ENCODE measurements at places on chromosomes 1 and 21. TPM values are rescaled to one million over a fixed set of nuclear protein-coding genes. Genes with fewer than 3 reads are reported as not detected.

DNA sequence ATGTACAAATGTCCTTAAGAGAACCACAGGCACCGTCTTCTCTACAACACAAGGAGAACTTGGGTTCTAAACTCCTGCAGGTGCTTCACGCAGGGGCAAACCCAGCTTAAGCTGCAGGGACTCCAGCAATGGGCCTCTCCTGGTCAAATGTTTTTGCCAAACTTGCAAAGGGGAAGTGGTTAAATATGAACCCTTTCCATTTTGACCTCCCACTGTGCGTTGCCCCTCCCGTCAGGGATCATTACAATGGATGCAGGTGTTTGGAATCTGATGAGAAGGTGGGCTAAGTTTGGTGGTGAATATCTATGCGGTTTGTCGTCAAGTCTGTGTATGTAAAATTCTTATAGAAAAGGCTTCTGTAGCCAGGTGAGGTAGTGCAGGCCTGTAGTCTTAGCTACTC lies 29.1 kb upstream of the SLC25A33 start:
- no peak for DNase-seq

DNA sequence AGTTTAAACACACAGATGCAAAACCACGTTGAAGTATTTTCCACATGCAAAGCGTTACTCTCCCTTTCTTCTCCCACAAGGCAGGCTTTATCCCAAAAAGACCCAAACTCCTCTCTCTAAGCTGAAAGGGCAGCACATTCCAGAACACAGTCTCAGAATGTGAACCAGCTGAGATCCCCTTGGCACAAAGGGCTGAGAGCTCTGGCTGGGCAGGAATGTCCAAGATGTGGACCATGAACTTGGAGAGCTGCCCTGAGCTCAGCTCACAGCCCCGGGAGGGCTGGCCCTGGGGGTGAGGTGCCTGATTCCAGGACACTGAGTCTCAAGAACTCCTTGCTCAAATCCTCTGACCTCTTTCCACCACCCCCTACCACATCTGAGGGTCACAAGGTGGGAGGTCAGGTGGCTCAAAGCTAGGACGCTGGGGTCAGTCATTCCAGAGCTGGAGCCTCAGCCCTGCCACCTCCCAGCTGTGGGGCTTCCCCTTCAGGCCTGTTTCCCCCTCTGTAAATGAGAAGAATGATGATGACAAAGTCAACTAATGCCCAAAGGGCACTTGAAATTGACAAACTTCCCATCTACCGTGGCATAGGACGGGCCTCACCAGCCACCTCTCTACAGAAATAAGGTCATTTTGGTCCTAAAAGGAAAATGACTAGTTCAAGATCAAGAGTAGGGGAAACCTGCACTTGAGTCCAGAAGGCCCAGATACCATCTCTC lies 11.5 kb downstream of the ALDH4A1 start:
- no peak for DNase-seq

ENAH gene
- 61.0 TPM for polyA plus RNA-seq

BSND gene
- not detected for polyA plus RNA-seq

UMODL1 gene
- not detected for polyA plus RNA-seq

GRCh38 chr1:154910851-154911250 lies 25.7 kb downstream of the PMVK start:
- DNase-seq = peak; percentile 7

DNA sequence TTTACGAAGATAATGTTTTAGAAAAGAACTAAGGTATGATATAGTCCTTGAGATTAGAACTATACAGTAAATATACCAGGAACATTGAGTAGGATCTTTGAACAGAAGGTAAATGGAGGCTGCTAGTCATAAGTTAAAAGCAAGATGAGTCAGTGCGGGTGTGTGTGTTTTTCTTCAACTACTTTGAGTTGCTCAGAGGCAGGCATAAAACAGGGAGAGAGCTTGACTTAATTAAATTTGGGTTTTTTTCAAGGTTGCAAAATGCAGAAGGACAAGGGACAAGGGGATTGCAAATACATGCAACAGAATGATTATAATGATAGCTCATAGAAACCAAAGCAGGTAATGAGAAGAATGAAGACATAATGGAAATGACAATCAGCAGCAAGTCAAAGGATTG lies 815.1 kb downstream of the NCAM2 start:
- no peak for DNase-seq

- no peak for DNase-seq
These were observed 104.9 kb upstream of the PTGFR start for GRCh38 chr1:78385744-78386462.

DNA sequence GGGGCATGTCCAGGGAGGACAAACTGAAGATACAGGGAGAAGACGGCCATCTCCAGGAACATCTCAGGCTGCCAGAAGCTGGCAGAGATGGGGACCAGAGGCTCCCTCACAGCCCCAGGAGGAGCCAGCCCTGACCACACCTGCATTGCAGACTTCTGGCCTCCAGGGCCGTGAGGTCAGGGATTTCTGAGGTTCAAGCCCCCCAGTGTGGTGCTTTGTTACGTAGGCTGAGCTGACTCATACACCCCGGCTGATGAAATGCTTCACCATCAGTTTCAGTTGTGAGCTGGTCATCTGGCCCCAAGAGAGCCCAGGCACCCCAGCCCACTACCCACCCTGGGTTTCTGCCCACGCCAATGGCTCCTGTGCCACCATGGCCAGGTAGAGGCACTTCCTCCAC lies 106.4 kb downstream of the SIK1 start:
- DNase-seq = no peak

DNA sequence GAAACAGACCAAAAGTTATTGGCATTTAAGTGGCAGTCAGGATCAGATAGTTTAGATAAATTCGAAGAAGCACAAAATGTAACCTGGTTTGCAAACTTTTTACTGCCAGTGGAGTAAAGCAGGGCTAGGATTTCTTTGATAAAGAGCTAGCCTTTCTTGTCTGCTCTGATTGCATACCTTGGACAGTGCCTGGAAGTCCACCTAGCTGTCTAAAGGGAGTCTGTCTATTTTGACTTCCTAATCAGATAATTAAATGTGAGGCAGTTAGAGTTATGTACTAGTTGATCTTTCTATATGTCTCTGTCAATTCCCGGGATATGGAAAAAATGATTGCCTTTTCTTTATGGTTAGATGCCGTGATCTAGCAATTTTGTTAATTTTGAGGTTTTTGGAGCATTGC lies 4.1 kb downstream of the GPSM2 start:
- DNase-seq = no peak

- no peak for DNase-seq
These were observed 19.1 kb downstream of the NME7 start for GRCh38 chr1:169348383-169349036.

- DNase-seq = no peak
These were observed 77.0 kb downstream of the ZMYM4 start for GRCh38 chr1:35345439-35345981.

- DNase-seq = no peak
These were observed 24.6 kb downstream of the GALNT2 start for GRCh38 chr1:230091473-230092231.

GRCh38 chr21:14734191-14734590 lies 188.1 kb upstream of the SAMSN1 start:
- no peak for DNase-seq

- DNase-seq = no peak
These were observed 267.4 kb downstream of the ATG4C start for GRCh38 chr1:63051356-63051755.

DNA sequence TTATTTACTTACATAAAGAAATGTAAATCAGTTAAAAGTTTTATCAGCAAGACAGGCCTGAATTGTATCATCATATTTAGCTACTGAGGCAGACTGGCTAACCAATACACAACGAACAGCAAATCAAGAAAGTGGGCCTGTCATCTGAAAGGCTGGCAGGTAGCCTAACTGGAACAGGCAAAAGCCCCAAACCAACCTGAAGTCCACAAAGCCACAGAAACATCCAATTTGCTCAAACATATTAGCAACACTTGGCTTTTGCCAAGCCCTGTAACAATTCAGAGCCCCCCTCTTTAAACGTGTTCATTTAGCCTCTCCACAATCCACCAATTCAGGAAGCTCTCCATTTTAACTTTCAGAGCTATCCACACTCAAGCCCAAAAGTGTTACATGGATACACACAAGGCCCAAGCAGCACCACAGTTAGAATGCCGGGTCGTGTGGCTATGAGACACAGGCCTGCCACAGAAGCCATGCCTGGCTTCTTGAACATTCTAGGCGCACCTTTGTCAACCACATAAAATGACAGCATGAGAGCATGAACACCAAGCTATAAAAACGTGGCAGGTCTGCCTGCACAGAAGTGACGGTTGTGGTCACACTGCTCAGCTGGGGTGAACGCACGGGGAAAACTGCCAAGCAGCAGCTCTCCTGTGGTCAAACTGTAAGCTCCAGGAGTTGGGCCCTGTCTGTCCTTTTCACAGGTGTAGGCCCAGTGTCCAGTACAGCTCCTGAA lies 49.3 kb downstream of the CD34 start:
- no peak for DNase-seq

DNA sequence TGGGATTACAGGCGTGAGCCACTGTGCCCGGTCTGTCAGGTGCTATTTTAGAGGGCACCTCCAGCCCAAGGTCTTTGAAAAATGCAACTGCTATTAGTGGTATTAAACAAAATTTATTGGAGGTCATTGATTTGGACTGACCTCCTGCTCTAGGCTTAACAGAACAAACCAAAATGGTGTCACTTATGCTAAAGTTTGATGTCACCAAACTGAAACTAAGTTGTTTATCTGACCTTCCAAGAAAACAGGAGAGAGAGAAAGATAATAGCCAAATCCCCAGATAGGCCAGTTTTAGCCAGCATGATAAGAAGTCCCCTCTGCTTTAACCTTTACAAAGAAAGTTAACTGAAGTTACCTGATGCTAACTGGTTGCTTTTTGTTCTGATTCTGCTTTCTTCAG lies 8.1 kb upstream of the INAVA start:
- DNase-seq = no peak

DNA sequence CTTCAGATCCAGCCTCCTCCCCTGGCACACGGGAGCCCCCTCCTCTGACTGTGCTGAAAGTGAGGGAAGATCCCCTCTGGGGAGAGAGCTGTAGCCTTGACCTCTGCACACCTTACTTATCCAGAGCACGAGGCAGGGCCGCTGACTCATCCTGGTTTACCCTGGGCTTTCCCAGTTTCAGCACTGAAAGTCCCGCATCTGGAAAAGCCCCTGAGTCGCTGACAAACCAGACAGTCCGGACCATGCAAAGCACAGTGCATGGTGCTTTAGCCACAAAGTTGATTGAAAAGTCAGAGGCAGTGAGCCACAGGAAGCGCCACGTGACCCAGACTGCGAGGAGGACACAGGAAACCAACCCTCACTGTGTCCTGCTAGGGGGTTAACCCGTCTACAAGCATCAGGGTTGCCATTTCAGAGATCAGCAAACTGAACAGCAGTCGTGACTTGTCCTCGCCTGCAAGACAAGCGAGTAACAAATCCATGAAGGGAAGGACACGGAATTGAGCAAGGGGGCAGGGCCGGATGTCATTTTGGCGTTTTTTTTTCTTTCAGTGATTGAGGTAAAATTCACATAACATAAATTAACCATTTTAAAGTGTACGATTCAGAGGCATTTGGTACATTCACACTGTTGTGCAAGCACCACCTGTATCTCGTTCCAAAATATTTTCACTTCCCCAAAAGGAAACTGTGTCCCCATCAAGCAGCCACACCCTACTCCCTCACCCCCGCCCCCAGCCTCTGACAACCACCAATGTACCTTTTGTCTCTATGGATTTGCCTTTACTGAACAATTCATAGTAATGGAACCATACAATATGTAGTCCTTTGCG lies 19.9 kb upstream of the IFNGR2 start:
- DNase-seq = no peak

LCE5A gene
- not detected for polyA plus RNA-seq

DNA sequence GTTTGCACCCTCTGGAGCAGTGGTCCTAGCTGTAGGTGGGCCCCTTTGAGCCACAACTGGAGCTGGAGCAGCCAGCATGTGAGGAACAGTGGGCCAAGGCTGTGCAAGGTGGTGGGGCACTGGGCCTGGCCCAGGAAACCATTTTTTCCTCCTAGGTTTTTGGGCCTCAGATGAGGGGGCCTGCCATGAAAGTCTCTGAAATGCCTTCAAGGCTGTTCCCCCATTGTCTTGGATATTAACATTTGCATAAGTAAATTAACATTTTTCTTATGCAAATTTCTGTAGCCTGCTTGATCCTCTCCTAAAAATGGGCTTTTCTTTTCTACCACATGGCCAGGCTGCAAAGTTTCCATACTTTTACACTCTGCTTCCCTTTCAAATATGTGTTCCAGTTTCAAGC lies 212.0 kb downstream of the NTNG1 start:
- DNase-seq = no peak

DNA sequence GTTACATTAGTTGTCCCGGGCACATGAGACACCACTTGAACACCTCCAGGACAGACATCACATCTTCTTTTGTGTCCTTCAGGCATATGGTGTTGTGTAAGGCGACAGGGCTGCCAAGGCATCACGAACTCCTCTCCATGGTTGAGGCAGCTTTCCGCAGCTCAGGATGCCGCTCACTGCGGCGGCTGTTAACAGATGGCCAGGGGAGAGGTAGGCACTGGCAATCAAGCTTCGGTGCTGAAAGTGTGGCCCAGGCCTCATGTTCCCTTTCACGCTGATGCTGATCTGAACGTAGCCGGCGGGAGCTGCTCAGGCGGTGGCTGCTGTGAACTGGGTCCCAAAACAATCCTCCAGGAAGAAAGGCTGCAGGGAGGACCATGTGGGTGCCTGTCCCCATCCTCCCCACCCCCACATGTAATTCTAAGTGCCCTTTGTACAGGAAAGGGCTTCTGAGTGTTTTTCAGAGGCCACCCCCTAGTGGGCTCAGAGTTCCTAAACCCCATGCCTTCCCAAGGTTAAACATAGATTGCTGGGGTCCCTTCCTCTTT lies 287.1 kb upstream of the AJAP1 start:
- DNase-seq = no peak

- peak; percentile 95 for DNase-seq
These were observed at the start of gene PLEKHG5 for GRCh38 chr1:6491480-6491962. PLEKHG5 (minus strand) TSS chr1:6491667; CDS start chr1:6477571, 14,096 bp downstream.

GRCh38 chr1:181448461-181448860 lies 34.9 kb upstream of the CACNA1E start:
- no peak for DNase-seq

DNA sequence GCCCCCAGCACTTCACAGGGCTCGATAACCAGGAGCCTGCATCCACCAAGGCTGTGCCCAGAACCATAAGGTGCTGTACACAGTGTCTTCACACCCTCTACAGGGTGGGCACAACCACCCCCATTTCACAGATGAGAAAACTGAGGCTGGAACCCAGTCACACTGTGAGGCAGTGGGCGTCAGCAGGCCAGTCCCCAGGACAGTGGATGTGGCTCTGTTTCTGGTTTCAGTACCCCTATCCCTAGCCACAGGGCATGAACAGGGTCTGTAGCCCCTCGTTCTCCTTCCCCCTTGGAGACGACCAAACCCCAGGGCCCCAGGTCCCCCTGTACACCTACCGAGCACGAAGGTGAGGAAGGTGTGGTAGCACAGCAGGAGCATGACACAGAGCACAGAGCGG lies 27.6 kb downstream of the TTC39A start:
- no peak for DNase-seq

DNA sequence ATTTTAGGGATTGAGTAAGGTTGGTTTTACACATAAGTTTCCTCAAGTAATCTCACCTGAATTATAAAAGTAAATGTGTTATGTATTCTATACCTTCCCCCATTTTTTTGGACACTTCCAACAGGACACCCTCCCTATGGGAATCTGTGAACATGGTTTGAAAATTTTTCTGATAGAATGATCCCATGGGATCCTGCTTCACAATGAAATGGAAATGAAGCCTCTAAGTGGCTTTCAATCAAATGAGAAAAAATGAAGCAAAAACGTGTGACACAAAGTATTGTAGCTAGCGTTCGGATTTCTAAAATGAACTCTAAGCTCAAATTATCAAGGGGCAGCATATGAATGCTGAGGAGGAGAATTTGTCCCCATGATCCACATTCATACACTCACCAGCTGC lies 1006.8 kb downstream of the ADGRL2 start:
- DNase-seq = no peak

All from keratinocyte (primary cell).